ENCODE measurements at places on chromosomes 7 and 10.

- no peak for DNase-seq
These were observed 49.3 kb downstream of the FBXL13 start for GRCh38 chr7:103025341-103025740.

DNA sequence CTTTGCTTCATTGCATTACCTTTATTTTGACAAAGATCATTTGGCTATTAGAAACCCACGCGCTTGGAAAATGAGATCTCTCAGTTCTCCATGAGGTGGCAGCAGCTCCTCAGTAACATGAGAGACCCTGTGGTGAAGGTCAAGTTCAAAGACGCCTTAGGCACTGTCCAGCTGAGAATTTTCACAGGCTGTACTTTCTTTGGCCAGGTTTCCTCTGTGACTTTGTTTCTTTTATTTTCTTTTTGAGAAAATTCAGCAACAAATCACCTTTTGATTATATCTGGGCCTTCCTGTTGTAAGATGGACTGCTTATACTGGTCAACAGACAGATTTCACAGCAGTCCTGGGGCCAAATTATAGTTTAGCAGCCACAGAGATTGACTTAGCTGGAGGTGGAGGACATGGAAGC, 54.5 kb downstream of the RAB18 start:
- peak; percentile 7 for DNase-seq

- no peak for DNase-seq
These were observed 557.8 kb downstream of the AUTS2 start for GRCh38 chr7:70156057-70156456.

- DNase-seq, result no peak
These were observed 151.9 kb downstream of the GALNT17 start for GRCh38 chr7:71283802-71284201.

DNA sequence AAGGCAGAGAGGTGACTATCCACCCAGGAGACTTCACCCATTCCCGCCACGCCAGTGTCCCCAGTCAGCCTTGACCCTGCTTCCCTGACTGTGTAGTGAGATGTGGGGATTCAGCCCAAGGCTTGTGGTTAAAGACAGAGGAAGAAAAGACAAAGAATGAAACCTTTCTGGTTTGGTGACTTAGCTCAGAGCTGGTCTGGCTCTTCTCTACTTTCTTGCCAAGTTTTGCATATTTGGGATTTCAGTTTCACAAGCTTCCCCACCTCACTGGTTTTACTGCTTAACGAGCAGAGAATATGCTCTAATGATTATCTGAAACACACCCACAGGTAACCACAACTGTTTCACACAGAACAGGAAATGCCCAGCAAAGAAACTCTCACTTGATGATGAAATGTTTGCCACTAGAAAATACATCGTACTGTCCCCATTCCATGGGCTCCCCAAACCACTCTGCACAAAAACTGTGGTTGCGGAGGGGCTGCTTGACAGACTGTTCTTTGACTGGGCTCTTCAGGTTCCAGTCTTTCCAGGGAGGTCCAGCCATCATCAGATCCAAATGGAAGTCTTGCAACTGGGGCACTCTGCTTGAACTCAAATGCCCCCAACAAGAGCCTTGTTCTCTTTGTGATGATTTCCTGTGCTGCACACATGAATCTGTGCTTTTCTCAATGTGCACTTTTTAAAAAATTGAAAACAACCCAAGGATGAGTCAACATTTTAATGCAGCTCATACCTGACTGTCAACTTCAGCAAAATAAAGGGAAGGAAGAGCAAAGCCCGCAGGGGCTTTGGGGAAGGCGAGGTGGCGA, 95.5 kb downstream of the CTBP2 start:
- no peak for DNase-seq

DNA sequence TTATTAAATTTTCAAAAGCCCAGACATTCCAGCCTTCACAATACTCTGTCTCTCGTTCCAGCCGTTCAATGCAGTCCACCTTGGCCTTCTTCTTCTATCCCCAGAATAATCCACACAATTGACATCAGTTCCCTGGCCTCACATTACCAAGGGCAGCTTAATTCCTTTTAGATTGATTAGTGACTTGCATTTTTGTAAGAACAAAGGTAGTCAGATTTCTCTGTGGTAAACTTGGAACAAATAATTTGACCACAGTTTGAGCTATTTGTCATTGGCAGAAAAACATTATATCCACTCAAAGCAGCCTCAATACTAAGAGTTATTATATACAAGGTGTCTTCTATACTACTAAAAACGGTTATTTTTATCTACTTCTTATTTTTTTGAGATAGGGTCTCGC, 5.1 kb upstream of the CYTH3 start:
- DNase-seq, result no peak

GRCh38 chr10:129494176-129494575, 27.1 kb downstream of the MGMT start:
- DNase-seq, result no peak

- DNase-seq, result no peak
These were observed 2.3 kb downstream of the DDIT4 start for GRCh38 chr10:72276013-72276387.

DNA sequence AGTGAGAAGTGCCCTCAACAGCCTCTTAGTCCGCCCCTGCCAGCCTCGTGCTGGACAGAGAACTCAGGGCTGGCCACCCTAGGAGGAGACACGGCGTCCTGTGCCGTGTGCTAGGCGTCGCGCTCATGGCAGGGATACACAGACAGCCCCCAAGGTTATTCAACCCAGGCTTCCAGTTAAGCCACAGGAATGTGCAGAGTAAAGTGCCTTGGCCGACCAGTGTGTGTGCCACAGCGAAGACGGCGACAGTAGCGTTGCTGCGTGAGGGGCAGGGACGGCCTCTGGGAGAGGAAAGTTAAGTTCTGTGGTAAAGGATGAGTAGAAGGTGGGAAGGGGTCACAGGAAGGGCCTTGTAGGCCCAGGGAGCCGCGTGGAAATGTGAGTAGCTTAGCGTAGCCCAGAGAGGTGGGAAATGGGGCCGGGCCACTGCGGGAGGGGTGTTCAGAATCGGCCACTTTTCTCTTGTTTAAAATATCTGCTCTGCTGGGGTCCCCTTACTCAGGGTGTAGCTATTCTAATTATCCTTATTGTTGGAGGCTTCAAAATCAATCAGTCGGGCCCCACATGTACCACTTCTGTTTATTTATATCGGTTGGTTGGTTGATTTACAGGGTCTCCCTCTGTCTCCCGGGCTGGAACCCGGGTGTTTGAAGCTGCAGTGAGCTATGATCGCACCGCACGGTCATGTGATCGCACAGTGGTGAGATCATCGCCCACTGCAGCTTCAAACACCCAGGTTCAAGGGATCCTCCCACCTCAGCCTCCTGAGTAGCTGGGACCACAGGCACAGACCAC, 24.5 kb downstream of the TMEM120A start:
- no peak for DNase-seq

DNA sequence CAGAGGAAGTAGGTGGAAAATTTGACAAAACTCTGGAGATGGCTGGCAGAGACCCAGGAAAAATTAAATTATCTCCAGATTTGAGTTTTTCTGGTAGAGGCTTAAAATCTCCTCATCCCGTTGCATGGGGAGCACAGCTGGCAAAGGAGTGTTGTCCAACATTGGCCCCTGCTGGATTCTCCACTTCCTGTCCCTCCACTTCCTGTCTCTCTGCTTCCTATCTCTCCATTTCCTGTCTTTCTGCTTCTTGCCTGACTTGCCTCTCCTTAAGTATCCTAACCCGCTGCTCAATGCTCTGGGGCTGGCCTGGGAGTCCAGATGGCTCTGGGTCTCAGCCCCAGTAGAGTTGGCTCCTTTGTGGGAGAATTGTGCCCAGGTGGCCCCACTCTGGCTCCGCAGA, 65.8 kb upstream of the EMX2 start:
- no peak for DNase-seq

DNA sequence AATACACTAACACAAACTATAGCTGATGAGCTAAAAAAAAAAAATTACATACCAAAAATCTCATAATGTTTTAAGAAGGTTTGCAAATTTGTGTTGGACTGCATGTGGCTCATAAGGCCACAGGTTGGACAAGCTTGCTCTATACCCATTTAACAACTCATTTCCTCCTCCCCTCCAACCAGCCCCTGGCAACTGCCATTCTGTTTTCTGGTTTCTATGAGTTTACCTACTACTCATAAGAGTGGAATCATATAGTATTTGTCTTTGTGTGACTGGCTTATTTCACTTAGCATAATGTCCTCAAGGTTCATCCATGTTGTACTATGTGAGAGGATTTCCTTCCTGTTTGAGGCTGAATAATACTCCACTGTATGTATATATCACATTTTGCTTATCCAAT, 100.4 kb upstream of the ARHGAP21 start:
- DNase-seq, result peak; percentile 59

- no peak for DNase-seq
These were observed 731.2 kb upstream of the IGFBP3 start for GRCh38 chr7:46652317-46652716.

- no peak for DNase-seq
These were observed 7.9 kb upstream of the ATE1 start for GRCh38 chr10:121935702-121936101.

DNA sequence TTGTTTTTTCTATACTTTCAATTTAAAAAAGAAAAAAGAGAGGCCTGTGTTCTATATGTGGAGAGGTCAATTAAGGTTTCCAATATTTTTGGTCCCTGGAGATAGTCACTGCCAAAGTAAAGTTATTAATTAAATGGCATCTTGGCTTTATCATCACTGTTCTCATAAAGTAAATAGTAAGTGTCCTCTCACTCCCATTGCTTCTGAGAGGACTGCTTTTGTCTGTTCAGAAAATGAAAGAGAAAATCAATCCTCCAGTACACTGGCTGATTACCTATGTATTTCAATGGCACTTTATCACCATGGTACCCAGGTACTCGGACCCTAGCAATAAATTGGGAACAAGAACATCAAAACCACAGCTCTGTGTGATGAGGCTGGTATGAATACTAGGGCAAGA, 94.0 kb downstream of the RNLS start:
- DNase-seq, result no peak

DNA sequence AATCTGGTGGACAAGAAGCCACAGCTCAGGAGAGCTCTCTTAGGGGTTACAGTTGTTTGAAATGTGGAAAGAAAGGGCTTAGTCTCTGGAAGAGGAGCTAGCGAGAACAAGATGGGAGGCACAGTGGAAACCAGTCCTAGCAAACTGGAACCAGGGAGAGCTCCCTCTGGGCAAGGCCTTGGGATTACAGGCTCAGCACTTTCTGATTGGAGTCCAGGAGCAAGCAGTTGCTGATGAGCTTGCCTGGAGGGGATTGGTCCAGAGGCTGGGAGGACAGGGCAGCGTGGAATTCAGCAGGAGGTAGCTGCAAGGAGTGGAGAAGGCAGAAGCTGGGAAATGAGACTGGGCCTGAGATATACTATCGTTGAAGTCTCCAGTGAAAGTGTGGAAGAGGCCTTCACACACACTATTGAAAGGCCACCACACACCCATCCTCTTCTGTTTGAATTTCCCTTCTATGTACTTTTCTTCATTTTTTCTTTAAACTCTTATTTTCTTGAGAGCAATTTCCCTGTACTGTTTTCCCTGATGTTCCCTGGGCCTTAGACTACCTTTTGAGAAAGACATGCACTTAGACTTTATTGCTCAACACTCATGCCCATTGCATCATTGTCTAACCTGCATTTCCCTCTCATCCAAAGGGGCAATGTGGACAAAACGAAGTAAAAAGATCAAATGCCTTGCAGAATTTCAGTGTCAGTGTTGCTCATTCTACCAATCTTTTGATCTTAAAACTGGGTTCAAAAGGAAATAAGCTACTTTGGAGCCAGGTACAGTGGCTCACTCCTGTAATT, 57.8 kb upstream of the LANCL2 start:
- DNase-seq, result no peak

DNA sequence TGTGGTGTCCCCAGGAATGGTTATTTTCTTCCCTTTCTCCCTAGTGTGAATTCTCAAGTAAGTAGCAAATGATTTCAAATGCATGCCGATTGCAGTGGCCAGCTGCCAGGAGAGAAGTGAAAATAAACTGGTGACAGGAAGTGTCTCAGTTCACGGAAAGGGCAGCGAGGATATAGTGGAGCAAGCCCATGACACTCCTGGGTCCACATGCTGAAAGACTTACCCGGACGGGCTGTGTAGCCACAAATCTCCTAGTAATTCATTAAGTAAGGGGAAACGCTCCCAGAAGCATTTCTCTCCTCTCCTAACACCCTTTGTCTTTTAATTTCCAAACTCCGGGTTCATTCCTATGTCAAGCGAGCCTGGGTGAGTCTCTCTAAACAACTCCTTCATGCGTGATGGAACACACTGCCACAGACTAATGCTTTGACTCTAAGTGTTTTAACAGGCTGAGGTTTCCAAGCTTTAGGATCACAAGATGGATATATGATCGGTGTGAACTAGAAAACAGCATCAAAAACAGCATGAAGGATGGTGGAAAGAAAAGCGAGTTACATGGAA, 125.6 kb downstream of the CYP26A1 start:
- DNase-seq, result no peak

- DNase-seq, result no peak
These were observed 378.5 kb downstream of the CCSER2 start for GRCh38 chr10:84706875-84707274.

DNA sequence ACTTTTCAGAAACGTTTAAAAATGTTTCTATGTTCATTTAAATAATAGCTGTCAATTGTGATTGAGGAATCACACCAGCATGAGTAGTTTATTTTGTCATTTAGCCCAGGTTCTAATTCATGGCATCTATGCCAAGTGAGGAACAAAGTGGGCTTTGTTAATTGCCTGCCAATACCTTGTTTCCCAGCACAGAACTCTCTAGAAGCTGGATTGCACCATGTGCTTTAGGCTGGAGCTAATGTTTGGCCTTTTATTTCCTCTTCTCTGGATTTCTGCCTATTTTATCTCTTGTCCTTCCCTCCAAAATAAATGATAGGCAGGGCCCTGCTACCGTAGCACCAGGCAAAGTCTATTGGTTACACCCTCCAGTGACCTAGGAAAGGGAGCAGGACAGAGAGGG, 109.9 kb upstream of the ITGB1 start:
- DNase-seq, result no peak

DNA sequence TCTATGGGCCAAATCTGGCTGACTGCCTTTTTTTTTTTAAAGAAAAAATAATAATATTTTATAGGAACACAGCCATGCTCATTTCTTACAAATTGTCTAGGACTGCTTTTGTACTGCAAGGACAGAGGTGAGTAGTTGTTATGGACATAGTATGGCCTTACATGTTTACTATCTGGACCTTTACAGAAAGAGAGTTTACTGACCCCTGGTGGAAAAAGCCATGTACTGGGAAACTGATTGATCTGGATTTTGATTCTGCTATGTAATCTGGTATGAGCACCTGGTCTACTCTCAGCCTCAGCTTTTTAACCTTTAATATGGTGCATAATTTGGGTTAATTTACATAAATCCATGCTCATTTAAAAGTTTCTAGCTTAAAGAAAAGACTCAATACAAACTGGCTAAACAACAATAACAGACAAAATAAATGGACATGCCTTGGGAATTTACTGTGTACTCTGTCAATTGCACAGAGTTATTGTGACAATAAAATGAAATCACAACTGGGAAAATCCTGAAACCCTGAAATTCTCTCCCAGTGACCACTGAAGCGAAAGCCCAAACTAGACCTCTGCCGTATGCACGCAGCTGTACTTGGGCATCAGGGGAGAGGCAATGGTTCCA, 260.7 kb downstream of the BMPER start:
- DNase-seq, result no peak

- no peak for DNase-seq
These were observed 74.1 kb downstream of the ADD3 start for GRCh38 chr10:110081911-110082310.

GRCh38 chr10:125104559-125104958, 55.8 kb downstream of the CTBP2 start:
- DNase-seq, result no peak

- DNase-seq, result no peak
These were observed 167.5 kb upstream of the MEOX2 start for GRCh38 chr7:15853832-15854470.
